ENCODE measurements at places on chromosomes 16 and 17.
A peak's percentile ranks its signal among the peaks of the same experiment; 100 is the strongest.

DNA sequence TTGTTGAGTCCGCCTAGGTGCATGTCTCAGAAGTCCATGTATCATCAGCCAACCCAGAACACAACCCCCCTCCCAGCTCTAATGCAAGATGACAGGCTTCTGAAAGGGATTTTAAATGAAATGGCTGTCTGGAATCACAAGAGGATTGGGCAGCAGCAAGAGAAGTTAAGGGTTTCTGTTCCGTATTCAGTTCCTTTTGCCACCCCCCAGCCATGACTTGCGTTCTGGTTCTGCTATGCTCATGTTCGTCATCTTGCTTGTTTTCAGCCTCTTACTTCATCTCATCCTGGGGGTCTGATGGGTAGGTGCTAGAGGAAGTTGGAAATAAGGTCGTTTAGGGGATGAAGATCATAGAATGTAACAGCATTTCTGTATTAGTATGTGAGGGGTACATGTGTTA, 12.0 kb downstream of the MINK1 start:
- DNase-seq, result no peak

DNA sequence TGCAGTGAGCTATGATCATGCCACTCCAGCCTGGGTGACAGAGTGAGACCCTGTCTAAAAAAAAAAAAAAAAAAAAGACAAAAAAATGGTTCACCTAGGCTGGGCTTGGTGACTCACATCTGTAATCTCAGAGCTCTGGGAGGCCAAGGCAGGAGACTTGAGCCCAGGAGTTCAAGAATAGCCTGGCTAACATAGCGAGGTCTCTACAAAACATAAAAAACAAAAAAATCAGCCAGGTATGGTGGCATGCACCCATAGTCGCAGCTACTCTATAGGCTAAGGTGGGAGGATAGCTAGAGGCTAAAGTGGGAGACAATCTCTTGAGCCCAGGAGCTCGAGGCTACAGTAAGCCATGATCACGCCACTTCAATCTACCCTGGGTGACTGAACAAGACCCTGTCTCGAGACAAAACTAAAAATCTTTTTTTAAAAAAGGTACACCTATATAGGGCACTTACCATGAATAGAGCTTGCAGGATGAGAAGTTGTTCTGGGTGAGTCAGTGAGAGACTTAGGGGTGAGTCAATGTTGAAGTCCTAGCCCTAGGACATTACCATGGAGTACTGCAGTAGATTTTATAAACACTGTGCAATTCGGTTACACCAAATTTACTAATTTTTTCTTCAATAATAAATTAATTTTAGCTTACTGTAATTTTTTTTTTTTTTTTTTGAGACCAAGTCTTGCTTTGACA, 19.0 kb downstream of the USP32 start:
- DNase-seq, result peak; percentile 56

- DNase-seq, result peak; percentile 64
These were observed 830 bp downstream of the SPHK1 start for GRCh38 chr17:76384987-76385891.

- peak; percentile 93 for DNase-seq
These were observed 198.9 kb downstream of the ZFHX3 start for GRCh38 chr16:72848759-72849664.

- DNase-seq, result peak; percentile 74
These were observed 9.9 kb downstream of the MXRA7 start for GRCh38 chr17:76700617-76701470.

- peak; percentile 49 for DNase-seq
These were observed 6.0 kb upstream of the GLIS2 start for GRCh38 chr16:4309833-4310266.

DNA sequence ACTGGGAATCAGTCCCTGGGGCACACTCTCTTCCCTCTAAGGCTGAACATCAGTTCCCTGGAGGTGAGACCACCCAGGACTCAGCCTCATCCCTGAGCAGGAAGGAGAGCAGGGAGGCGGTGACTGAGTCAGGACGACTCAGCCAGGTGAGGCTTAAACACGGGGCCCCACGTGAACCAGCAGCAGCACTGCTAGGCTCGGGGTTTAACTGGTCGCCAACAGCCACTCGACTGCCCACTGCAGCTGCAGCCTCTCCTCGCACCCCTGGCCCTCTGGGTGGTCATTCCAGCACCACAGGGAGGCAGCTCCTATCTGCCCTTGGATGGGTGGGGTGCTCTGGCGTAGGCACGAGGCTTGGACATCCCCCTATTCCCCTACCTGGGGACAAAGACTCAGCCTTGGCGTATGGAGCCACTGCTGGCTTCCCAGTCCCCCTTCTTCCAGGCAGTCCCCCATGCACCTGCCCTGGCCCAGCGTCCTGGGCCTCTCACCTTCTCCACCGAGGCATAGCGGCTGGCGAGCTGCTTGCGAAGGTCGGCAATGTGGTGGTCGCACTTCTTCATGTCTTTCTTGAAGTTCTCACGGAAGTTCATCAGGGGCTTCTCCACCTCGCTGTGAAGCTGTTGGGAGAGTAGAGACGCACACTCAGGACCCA, 21.2 kb upstream of the RCVRN start:
- DNase-seq, result no peak

- DNase-seq, result no peak
These were observed 14.0 kb upstream of the UBE2I start for GRCh38 chr16:1295465-1295864.

GRCh38 chr17:73802314-73802713, 158.1 kb upstream of the SDK2 start:
- DNase-seq, result no peak

DNA sequence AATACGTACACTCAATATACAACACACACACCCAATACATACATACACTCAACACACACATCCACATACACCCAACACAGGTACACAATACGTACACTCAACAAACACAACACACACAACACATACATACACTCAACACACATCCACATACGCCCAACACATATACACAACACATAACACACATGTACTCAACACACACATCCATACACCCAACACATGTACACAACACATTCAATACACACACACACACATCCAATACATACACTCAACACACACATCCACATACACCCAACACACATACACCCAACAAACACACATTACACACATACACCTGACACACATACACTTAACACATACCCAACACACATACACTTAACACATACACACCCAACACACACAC, 95.9 kb downstream of the CCDC182 start:
- no peak for DNase-seq

DNA sequence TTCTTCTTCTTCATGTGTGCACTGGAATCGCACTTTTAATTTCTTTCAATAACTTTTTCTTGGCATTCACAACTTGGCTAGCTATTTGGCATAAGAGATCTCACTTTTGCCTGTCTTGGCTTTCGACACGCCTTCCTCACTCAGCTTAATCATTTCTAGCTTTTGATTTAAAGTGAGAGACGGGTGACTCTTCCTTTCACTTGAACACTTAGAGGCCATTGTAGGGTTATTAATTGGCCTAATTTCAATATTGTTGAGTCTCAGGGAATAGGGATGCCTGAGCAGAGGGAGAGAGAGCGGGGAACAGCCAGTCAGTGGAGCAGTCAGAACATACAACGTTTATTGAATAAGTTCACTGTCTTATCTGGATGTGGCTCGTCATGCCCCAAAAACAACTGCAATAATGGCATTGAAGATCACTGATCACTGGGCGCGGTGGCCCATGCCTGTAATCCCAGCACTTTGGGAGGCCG, 200.3 kb downstream of the SEC14L1 start:
- DNase-seq, result no peak

DNA sequence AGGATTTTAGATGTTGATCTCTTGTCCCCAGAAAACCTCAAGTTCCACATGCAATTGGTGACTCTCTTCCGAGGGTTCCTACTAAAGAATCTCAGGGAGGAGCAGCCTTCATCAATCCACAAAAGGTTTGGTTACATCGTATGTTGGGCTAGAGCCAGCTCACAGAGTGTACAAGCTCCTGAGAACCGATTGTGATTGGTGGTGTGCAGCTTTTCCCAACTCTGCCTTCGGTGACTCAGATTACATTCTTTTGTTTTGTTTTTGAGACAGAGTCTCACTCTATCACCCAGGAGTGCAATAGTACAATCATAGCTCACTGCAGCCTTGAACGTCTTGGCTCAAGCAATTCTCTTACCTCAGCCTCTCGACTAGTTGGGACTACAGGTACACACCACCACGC, 172.4 kb downstream of the PMP22 start:
- peak; percentile 66 for DNase-seq

DNA sequence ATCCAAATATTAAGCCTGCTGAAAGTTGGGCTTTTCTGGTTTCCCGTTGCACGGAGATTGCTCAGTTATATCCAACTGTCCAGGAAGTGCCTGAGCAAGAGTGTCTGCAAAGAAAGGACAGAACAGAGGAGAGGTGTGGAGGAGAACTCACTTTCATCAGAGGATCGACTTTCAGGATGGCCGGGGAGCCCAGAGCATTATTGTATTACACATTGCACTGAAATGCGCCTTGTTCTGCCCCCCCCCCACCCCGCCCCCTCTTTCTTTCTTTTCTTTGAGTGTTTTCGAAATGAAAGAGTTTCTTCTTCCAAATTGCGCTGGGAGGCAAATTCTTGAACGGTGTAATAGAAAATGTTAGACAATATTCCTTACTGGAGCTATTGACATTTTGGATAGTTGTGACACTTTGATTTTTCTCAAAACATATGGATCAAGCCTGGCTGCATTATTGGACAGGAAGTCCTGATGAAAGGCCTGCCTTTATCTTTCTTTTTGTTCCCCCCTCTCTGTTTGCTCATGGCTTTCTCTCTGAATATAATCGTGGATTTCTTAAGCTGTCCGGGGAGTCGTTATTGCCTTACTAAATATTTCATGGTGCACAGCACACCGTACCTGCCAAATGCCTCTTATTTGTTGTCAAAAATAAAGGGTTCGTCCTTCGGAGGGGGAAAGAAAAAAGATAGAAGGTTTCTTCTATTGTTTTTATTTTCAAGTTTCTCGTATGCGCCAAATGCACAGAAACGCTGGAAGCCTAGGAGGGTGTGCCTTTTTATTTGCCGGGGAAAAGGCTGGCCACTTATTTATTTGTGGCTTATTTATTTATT, 110.8 kb downstream of the IRX3 start:
- DNase-seq, result peak; percentile 39

- DNase-seq, result no peak
These were observed 266.0 kb downstream of the PARN start for GRCh38 chr16:14364112-14364385.

DNA sequence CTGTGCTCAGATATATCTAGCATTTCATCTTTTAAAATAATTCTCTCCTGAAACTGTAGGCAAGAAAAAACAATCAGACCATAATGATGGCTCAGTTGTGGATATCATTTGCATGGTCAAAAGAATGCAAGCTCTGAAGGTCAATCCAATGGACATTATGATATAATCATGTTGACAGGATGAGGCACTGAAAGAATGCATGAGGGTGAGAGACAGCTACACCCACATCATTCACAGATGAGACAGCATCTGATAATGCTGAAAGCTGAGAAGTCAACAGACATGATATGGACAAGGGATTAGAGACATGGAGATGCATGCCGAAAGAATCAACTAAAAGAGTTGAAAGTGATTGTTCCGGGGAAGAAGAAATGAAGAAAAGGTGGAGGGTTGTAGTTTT, 346.4 kb upstream of the CDH5 start:
- peak; percentile 44 for DNase-seq

DNA sequence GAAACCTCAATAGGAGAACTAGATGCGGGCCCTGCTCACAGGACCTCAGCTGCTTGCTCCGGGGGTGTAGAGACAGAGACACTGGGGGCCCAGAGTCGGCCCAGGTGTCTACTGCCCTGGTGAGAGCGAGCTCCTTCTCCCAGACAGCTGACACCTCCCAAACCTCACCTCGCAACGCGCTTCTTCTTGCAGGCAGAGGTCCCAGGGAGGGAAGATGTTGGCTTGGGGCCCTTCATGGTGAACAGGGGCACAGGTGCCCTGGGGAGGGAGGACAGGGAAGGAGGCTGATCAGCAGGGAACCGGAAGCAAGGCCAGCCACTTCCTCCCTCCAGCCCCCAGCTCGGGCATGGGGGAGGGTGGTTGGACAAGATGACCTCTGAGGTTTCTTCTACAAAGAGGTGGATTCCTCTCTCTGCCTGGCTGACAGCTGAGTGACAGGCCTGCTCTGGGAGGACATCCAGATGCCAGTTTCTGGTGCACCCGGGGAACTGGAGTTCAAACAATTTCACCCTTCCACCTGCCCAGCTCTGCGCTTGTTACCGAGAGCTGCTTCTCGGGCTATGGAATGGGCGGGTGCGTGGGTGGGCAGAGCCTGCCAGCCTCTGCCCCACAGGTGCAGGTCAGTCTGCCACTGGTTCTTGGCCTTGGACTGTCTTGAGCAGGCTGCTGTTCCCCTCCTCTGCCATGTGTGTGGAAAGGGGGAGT, 11.7 kb upstream of the GFAP start:
- no peak for DNase-seq

GRCh38 chr16:67393111-67393787, at the start of gene TPPP3:
Gene TPPP3 (minus strand): TSS chr16:67393498. CDS start chr16:67391111, 2,387 bp downstream.
- DNase-seq, result peak; percentile 69

DNA sequence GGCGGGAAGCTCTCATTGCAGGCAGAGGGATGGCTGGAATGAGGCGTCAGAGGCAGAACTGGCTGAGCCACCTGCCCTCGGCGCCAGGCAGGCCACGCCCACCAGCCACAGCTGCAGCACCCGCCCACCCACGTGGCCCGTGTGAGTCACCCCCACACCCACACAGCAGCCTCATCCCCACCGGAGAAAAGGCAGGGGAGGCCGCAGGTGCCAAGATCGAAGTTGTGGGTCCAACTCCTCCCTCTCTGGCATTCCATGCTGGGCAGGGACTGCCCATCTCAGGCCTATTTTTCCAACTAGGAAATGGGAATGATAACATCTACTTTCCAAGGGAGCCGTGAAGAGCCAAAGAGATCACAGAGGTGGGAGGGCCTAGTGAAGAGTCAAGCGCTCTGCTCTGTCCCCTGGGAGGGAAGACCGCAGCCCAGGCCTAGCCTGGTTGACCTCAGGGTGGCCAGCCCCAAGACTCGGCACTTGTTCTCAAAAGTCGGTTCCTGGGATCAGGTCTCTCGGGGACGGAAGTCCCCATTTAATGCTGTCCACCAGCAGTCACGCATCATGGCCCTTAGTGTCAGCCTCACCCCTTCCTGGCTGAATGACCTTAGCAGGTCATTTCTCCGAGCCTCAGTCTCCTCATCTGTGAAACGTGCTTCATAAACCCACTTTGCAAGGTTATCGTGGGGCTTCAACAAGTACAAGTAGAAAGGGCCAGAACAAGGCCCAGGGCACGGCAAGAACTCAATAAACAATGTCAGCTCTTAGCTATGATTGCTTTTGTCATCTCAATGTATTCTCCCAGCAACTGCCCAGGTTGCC, at the start of gene TRPV3:
TRPV3 (minus strand) TSS at position 45 of the 816 bp plus-strand sequence. CDS start 2,962 bp downstream, outside the sequence.
- DNase-seq, result no peak

- peak; percentile 29 for DNase-seq
These were observed 816.2 kb upstream of the SOX9 start for GRCh38 chr17:71304498-71305158.

- no peak for DNase-seq
These were observed 402.4 kb downstream of the ZFHX3 start for GRCh38 chr16:72645538-72645937.

DNA sequence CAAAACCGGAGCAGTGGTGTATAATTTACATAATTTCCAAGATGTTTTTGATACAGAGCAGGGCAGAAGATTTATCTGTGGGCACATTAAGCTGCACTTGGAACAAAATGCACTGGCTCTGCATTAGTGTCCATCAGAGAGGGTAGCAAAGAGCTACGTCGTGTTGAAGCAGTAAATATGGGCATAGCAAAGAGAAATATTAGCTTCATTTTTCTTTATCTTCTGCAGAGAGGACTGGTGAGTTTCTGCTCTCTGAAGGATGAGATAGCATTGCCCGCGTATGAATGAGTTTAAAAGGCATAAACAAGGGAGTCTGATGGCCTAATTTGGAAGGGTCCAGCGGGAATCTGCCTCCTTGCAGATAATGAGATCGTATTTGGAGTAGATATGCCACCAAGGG, 227.8 kb upstream of the CDH11 start:
- DNase-seq, result no peak
